ENCODE measurements at places on chromosomes 11 and 22. TPM values are rescaled to one million over a fixed set of nuclear protein-coding genes. Genes with fewer than 3 reads are reported as not detected.

LYVE1 gene
- not detected for total RNA-seq

DNA sequence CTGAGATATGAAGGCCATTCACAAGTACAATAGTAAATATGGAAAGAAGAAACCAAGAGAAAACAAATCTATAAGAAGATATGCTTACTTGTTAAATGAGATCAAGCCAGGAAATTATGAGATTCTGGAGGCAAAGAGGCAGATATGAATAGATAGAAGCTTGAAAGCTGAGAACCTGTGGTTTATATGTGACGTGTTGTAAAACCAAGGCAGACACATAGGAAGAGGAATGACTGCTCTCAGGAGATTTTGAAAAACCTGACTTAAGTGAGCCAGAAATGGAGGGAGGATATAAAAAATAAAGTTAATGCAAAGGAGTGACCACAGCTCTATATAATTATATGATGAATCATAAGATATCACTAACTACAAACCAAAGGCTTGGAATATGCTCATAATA, 1160.5 kb upstream of the CNTN5 start:
- H3K4me1 ChIP-seq: no peaks in the 10 kb centered on the region
- no peak overlapping the region for H3K4me3 ChIP-seq
- no peaks in the 10 kb centered on the region for H3K36me3 ChIP-seq
- no peak for DNase-seq

DNA sequence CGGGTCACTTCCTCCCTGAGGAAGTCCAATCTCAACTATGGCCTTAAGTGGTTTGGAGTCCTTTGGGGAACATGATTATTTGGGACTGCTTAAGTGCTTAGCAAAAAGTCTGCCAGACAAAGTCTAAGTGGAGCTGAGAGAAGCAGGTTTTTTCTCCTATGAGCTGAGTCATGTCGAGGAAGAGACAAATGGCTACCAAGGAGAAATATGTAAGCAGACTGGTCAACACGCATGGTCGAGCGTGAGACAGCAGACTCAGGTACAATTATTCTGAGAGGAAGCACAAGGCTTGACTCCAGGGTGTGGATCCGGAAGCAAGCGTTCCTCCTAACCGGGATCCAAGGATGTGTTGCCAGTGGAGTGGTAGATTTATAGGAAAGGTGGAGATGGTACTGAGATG, 30.6 kb downstream of the UBASH3B start:
- H3K4me3 ChIP-seq: no peak overlapping the region
- H3K36me3 ChIP-seq: peaks cover 6% of the 10 kb centered on the region
- peaks cover 40% of the 10 kb centered on the region for H3K4me1 ChIP-seq
- no peak for DNase-seq
- H3K27me3 ChIP-seq: no peaks in the 10 kb centered on the region

- no peaks in the 10 kb centered on the region for H3K4me1 ChIP-seq
- peaks cover 17% of the 10 kb centered on the region for H3K36me3 ChIP-seq
- no peak overlapping the region for H3K4me3 ChIP-seq
- H3K27ac ChIP-seq: no peak overlapping the region
- no peak for DNase-seq
Measured at GRCh38 chr11:72947229-72947628, 133.0 kb downstream of the ATG16L2 start.
